SHP77 treated with DMSO at 0.1 percent for 48 hours (cell line): ENCODE measurements at places on chromosomes 6 and 20.

- no peak for DNase-seq
These were observed 330.8 kb upstream of the DEFB112 start for GRCh38 chr6:50380406-50381098.

DNA sequence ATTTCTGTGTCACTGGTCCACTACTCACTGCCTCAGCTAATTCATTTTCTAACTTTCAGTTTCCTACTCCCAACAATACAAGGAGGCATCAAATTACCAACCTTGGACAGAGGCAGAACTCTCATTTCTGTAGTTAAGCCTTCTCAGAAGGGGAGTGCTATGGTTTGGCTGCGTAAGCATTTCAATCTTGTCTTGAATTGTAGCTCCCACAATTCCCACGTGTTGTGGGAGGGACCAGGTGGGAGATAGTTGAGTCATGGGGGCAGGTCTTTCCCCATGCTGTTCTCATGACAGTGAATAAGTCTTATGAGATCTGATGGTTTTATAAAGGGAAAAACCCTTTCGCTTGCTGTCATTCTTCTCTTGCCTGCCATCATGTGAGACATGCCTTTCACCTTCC, 22.9 kb downstream of the HLA-DRA start:
- DNase-seq = no peak

- no peak for DNase-seq
These were observed 1.5 kb downstream of the MAFB start for GRCh38 chr20:40687384-40688128.

- DNase-seq = no peak
These were observed 404 bp downstream of the SLC22A23 start for GRCh38 chr6:3456395-3456897.

DNA sequence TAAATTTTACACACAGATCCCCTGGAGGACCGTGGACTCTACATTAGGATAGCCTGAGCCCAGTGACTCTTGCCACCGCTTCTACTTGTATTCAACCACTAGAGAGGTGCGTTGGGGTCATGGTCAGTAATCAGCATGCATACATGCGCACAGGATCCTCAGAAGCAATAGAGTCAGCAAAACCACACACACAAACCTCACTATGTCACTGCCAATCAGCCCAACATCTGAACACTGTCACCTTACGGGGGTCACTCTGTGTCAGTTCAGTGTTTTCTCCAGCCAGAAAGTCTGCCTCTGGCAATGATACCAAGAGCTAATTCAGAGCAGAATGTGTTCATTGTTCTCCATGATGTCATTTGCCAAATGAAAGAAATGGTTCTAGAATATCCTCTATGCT, 225.3 kb downstream of the KHDC1L start:
- no peak for DNase-seq
